ENCODE measurements at places on chromosomes 13 and 19.

DNA sequence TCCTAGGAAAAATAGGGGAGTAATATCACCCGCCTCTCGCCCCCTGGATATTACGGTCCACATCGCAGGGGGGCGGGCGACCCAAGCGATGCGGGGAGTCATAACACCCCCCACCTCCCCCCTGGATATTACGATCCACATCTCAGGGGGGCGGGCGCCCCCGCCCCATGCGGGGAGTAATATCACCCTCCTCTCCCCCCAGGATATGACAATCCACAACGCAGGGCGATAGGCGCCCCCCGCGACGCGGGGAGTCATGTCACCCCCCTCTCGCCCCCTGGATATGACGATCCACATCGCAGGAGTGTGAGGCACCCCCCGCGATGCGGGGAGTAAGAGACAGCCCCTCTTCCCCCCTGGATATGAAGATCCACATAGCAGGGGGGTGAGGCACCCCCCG, 684.4 kb upstream of the PCDH9 start:
- no peak for DNase-seq

GRCh38 chr13:50283017-50283416, 267.8 kb downstream of the KCNRG start:
- DNase-seq, result no peak

- no peak for DNase-seq
Observed at GRCh38 chr19:39190768-39191167, 6.0 kb upstream of the NCCRP1 start.

DNA sequence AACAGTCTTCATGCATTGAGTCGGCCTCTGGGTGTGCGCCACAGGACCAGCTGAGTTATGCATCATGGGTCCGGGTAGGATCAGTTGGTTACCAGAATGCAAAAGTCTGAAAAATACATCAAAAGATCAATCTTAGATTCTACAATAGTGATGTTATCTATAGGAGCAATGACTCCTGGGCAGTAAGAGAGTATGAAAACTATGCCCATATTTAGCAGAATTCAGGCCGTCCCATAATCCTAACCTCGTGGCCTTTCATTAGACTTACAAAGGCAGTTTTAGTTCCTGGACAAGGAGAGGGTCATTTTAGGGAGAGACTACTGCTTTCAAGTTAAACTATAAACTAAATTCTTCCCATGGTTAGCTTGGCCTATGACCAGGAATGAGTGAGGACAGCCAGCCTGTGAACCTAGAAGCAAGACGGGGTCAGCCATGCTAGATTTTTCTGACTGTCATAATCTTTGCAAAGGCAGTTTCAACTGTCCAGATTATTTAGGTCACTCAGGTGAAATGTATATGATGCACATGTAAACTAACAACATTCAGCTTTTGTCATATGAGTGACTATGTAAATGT, 11.8 kb upstream of the CDADC1 start:
- no peak for DNase-seq

- peak; percentile 29 for DNase-seq
Observed at GRCh38 chr13:96817336-96817941, 176.8 kb downstream of the OXGR1 start.

DNA sequence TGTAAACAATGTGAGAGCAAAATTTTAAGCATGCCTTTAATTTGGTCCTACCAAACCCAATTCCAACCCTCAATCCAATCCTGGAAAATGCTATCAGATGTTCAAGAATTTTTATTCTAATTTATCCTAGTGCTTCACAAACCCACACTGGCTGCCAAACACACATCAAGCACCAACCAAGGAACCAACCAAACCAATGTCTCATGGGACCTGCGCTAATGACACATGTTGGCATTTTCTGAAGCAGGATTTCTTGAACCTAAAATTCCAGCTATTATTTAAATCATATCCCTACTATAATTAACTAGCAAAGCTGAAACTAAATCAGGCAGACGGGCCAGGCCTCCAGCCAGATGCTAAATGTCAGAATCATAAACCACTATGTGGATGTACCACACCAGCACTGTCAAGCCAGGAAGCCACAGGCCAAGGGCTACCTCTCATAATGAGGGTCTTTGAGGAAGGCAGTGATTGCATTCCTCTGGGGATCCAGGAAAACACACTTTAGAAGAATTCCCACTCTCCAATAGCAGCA, 5.8 kb downstream of the LATS2 start:
- no peak for DNase-seq

- DNase-seq, result no peak
Observed at GRCh38 chr19:8806661-8807060, 25.4 kb downstream of the ZNF558 start.

DNA sequence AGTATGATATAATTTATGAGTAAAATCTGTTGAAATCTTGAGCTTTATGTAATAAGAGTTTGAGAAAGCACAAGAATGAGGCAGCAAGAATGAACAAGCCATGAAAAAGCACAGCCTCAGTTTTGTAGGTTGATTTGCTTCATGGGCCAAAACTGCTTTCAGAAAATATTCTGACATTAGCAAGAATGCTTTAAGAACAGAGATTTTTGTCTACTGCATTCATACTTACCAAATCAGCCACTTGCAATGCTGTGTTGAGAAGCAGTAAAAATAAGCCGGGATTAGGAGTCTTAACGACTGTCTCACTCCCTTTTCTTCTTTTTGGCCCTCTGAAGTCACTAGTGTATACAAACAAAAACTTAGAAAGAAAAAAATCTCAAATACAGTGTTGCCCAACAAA, 114.5 kb downstream of the POSTN start:
- no peak for DNase-seq

- no peak for DNase-seq
Observed at GRCh38 chr13:31629085-31629780, 110.1 kb upstream of the RXFP2 start.

DNA sequence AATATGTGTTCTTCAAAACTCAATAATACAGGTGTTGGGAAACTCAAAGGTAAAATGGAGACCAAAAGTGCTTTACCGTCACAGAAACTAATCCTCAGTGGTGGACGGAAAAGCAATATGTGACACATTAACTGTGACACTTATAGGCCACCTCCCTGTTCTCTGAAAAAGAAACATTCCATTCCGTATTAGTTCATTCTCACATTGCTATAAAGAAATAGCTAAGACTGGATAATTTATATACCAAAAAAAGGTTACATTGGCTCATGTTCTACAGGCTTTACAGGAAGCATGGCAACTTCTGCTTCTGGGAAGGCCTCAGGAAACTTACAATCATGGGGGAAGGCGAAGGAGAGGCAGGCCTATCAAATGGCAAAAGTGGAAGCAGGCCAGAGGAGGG, 435.3 kb upstream of the HTR2A start:
- DNase-seq, result no peak

DNA sequence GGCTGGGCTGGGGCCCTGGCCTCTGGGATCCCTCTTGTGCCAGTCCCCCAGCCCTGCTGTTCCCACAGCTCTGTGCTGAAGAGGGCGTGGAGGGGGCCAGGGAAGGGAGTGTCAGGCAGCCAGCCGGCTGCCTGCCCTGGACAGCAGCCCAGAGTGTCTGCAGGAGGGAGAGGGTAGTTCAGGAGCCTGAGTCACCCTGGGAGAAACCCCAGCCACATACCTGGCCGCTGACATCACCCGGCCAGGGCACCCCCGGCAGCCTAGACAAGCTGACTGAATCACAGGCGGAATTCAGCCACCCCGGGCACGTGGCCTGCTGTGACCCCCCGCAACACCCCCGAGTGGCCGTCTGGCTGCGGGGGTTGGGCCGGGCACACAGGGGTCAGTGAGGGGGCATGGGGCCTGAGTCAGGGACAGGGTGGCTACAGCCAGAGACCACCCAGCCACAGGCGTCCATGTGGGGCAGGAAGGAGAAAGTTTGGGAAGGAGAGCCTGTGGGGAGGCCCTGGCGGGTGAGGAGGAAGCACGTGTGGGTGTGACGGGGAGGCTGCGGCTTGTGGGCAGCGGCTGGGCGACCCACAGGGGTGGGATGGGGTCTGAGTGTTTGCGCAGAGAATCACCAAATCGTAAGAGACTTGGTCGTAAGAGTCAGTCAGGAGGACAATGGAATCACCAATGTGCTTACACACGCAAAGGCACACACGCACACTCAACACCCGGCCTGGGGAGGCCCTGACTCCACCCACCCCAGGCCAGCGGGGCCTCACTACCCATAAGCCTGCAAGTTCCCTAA, 11.9 kb upstream of the FOSB start:
- no peak for DNase-seq

DNA sequence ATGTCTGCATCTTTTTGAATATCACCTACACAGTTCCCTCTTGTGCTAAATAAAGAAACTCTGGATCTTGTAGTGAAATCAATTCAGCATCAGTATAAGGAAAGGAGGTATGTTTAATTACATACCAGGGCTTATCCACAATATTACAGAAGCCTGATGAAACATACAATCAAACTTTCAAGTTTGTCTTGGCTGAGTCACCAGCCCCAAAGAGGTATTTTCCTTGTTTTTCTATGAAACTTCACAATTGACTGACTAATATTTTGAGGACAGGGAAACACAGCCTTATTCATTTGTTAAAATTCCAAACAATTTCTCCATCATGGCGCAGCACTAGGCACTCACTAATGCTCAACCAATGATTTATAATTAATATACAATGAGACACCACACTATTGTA, 952.4 kb downstream of the PCDH17 start:
- DNase-seq, result no peak

DNA sequence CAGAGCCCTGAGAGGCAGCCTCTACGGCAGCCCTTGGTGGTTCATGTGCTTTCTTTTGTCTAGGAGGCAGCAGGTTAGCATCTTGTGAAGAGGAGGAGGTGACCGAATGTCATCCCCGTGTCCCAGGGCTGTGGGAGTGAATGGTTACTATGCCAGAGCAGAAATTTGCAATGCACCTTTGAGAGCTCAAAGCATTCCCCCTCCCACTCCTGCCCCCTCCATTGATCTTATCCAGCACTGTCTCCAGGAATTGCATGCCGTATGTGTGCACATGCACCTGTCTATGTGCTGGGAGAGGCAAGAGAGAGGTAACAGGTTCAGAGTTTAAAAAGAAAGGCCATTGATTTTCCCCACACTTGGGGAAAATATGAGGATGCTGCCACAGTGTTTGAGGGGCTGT, 10.2 kb downstream of the RASL11A start:
- DNase-seq, result no peak

- DNase-seq, result no peak
Observed at GRCh38 chr13:113548778-113549621, 35.6 kb upstream of the TFDP1 start.

GRCh38 chr13:50682002-50682401, 161.5 kb downstream of the DLEU7 start:
- no peak for DNase-seq

GRCh38 chr19:34428549-34429285, 536 bp downstream of the UBA2 start:
- DNase-seq, result peak; percentile 3

DNA sequence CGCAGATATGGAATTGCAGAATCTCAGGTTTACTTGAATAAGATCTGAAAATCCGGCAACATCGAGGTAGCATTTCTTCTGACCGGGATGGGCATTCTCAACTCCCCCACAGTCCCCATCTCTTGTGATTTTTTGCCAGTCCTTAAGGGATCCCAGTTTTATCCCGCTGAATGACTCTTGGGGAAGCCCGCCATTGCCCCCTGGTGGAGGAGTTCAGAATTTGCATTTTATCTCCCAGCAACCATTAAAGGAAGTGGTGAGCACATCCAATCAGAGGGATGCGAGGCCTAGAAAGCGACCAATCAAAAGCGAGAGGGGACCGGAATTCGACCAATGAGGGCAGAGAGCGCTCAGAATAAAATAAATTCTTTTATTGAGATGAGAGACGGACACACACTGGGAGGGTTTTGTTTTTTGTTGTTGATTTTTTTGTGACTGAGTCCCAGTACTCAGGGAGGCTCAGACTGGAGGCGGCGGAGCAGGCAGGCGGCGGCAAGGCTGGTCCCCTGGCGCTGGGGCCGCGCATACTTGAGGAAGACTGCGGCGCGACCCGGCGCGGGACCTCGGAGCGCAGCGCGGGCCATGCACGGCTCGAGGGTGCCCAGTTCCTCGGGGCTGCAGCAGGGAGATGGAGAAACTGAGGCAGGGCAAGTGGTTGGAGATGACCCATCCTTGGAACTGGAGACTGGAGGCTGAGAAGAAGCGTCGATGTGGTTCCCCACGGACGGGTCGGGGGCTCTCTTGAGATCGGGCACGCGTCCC, 3.9 kb upstream of the TTC9B start:
- peak; percentile 95 for DNase-seq

GRCh38 chr13:102567857-102568256, 28.9 kb upstream of the TPP2 start:
- DNase-seq, result no peak

- DNase-seq, result no peak
Observed at GRCh38 chr19:42032431-42032830, 37.6 kb downstream of the GRIK5 start.
